ENCODE measurements at places on chromosomes 6 and 20. TPM values are rescaled to one million over a fixed set of nuclear protein-coding genes. Genes with fewer than 3 reads are reported as not detected.

MYCT1 gene
- total RNA-seq = 4.8 TPM

MPC1 gene
- total RNA-seq = 93.7 TPM

NKX2-2 gene
- 1.4 TPM for total RNA-seq

CALHM6 gene
- total RNA-seq = 6.2 TPM

SRSF6 gene
- 147 TPM for total RNA-seq

GPSM3 gene
- total RNA-seq = 8.6 TPM

DNA sequence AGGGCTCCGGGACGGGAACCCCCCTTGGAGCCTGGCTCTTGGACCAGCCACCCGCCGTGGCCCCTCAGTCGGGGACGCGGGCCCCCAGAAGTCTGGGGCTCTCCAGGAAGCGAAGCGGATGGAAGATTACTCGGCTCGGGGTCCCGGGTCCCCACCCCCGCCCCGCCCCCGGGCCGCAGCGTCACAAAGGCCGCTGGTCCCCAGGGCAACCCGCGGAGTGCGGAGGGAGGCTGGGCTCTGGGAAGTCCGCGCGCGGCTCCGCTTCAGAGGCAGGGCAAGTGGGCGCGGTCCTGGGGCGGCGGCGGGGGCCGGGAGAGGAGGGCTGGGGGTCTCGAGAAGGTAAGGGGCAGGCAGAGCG lies at the start of gene FNDC11:
TSS of gene FNDC11 (plus strand) at position 227 of the 358 bp plus-strand sequence. CDS start 1,505 bp downstream, outside the sequence.
- DNase-seq = no peak

DNA sequence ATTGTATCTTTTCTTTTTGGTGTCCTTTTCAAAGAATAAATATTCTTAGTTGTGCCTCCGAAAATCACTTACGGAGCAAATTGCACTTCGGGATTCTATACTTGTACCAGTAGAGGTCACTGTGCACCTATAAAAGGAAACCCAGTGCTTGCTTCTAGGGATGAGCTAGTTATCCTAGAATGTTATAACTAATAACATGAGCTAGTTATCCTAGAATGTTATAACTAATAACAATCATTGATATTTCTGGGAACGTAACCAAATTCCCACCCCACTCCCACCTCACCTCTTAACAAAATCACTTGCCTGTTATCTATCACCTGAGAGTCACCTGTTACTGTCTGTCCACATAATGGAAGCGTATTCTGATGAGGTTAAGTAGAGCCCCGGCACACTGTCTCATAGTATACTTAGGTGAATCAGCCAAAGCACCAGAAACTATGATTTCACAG lies 126.9 kb upstream of the TIAM2 start:
- DNase-seq = no peak

DNA sequence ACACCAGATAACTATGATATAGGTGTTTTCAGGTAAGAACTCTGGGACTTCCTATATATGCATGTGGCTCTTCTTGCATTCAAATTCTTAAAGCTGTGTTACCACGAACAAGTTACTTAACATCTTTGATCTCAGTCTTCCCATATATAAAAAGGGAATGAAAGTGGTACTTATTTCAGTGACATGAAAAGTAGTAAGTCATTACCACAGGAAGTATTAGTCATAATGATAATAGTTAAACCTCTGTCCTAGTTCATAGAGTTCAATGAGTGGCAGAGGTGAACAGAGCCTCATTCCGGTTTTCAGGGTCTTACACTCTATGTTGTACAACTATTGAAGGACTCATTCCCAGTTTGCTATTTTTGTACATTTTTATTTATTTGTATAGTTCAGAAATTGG lies 237.0 kb downstream of the NKAIN2 start:
- DNase-seq = no peak
